ENCODE measurements at places on chromosomes 6 and 20.

- no peak for DNase-seq
Measured at GRCh38 chr6:168147205-168147738, 68.3 kb upstream of the FRMD1 start.

DNA sequence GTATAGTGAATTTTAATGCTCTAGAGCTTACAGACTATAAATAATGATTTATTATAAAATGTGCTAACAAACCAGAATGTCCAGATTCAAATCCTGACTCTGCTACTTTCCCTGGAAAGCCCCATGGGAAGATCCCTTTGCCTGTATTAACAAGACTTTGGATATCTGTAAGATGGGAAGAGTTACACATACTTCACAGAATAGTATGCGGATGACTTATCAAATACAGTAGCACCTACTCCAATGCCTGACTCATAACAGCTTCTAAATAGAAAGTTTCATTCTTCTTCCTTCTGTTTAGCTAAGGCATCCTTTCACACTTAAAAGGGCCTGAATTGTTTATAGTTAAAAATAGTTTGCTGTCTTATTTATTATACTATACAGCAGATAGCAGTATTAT is 166.3 kb downstream of the KCNQ5 start:
- DNase-seq, result peak; percentile 79

- peak; percentile 41 for DNase-seq
Measured at GRCh38 chr6:99330159-99330558, 19.3 kb downstream of the FAXC start.

DNA sequence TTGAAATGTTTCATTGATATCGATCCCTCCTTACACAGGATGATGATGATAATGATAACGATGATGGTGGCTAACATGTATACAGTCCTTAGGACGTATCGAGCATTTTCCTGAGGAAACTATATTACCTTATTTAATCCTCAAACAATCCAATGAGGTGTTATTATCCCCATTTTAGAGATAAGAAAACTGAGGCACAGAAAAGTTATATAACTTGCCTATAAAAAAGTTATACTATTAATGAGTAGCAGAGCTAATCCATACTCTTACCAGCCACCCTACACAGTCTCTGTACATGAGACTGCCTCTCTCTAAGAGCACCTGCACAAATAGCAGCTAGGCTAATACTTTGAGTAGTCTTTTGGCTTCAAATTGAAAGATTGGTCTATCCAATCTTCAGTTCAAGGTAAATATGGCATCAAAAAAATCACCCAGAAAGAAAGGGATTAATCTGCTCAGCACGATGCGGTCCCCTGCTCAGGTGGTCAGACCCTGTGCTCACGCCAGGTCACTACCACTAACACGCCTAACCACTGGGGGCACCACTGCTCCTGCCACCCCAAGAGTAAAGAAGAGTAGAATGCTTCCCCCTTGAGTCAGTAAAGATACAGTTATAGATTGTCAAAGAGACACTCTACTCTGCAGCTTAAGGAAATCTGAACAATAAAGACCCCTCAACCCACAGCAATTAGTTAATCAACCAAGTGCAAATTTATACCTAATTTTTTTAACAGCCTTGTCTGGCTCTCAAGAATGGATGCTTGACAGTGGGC is 15.0 kb downstream of the GABBR1 start:
- no peak for DNase-seq

GRCh38 chr6:20893412-20893811 is 359.2 kb downstream of the CDKAL1 start:
- DNase-seq, result no peak

GRCh38 chr6:142551274-142551811 is 249.5 kb downstream of the ADGRG6 start:
- no peak for DNase-seq

- DNase-seq, result no peak
Measured at GRCh38 chr6:155260686-155261085, 3.1 kb upstream of the CLDN20 start.

DNA sequence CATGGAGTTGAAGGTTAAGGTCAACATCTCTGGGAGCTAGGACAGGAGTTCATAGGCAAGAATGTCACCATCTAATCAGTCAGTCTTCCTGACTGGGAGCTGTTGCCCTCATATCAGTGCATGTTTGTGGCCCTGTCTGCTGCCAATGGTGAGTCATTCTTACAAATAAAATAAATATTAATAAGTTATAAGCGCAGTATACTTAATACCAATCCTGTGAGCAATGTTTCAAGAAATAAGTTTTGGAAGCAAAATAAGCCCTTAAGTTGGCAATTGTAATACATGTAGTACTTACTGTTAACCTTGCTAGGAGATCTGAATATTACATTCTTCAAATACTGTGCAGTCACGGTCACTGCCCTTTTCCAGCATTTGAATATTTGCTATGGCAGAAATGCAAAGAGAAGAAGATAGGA is 20.2 kb upstream of the MDGA1 start:
- peak; percentile 59 for DNase-seq

Measured in trophoblast cell (in vitro differentiated cells and primary cell).